ENCODE measurements at places on chromosomes 12 and 14. TPM values are rescaled to one million over a fixed set of nuclear protein-coding genes. Genes with fewer than 3 reads are reported as not detected.

Gene TMEM233
- 2.6 TPM for total RNA-seq

Gene FITM1
- total RNA-seq: 12.9 TPM

Gene CREBL2
- 27.3 TPM for total RNA-seq

Gene KRT2
- total RNA-seq: not detected

Gene FZD10
- total RNA-seq: not detected

Gene EML1
- 27.8 TPM for total RNA-seq

Gene BICDL1
- total RNA-seq: not detected

Gene SBNO1
- total RNA-seq: 32.1 TPM

Gene RBP5
- not detected for total RNA-seq

Gene SLC10A1
- not detected for total RNA-seq

Gene CRIP1
- not detected for total RNA-seq

Gene ACSS3
- total RNA-seq: 6.8 TPM

Gene PPFIBP1
- 102 TPM for total RNA-seq

Gene TPPP2
- total RNA-seq: not detected

Gene CLEC7A
- total RNA-seq: not detected

Gene SYNE3
- 12.5 TPM for total RNA-seq

Gene RPS6KA5
- total RNA-seq: 6.1 TPM

Gene VWF
- total RNA-seq: 0.06 TPM
